ENCODE measurements at places on chromosomes 11 and 22.

DNA sequence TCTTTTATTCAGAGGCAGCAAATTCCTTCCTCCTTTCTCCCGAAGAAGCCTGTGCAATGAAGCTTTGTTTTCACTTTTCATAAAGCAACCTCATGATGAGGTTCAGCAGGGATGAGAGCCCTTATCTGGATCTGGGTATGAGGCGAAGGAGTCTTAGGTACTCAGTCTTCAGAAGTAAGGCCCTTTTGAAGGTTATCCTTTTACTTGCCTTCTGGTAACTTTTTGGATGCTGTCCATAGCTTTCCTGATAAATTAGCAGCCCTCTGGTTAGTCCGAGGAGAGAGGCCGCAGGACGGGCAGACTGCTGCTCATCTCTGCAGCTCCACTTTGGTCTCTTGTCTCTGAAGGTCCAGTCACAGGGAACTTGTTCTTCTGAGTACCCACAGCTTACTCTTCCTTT is 1.1 kb downstream of the TRIM22 start:
- DNase-seq: peak; percentile 40

- DNase-seq: no peak
These were observed 12.5 kb downstream of the CCDC34 start for GRCh38 chr11:27350511-27350910.

GRCh38 chr11:124961972-124962609 is 8.1 kb downstream of the CCDC15 start:
- DNase-seq: peak; percentile 81

DNA sequence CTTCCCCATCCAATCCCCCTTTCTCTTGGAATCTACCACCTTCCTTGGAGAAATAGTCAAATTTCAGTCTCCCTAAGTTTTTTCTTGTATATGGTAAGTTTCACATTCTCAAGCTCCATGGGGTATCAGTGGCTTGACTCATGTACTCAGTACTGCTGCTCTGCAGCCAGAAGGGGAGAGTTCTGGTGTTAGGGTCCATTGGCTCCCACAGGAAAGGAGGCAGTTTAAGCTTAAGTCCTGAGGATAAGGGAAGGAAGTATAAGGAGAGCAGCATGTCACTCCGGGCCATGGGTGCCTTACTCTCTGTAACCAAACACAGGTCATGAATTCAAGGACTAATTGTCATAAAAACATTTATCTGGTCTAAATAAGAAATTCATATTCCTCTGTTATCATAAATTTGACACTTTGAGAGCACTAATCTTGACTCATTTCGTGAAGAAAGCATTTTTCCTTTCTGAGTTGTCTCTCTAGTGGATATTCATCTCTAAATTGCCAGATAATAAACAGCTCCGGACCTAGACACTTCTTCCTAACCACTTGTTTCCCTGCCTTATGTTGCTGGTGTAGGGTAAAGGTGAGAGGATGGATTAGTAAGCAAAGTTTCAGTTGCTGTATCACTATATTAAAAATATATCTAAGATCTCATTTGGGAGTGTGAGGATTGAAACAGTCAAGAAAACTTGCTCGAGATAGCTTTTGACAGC is 20.1 kb upstream of the SORL1 start:
- no peak for DNase-seq

DNA sequence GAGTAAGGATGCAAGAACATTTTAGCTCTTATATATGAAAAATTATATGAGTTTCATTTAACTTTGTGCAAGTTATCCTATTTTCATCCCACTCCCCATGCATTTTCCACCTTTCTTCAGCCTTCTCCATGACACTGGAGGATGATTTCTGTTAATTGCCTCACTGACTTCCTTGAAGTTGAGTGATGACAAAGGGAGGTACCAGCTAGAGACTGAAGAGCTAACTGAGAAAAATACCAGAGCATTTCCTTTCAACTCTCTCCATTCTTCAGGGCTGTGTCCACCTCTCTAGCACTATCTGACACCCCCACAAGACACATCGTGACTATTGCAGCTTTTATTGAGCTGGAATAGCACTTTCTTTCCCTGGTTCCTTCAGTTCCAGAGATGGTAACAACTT is 711.6 kb upstream of the LRRC4C start:
- DNase-seq: no peak

DNA sequence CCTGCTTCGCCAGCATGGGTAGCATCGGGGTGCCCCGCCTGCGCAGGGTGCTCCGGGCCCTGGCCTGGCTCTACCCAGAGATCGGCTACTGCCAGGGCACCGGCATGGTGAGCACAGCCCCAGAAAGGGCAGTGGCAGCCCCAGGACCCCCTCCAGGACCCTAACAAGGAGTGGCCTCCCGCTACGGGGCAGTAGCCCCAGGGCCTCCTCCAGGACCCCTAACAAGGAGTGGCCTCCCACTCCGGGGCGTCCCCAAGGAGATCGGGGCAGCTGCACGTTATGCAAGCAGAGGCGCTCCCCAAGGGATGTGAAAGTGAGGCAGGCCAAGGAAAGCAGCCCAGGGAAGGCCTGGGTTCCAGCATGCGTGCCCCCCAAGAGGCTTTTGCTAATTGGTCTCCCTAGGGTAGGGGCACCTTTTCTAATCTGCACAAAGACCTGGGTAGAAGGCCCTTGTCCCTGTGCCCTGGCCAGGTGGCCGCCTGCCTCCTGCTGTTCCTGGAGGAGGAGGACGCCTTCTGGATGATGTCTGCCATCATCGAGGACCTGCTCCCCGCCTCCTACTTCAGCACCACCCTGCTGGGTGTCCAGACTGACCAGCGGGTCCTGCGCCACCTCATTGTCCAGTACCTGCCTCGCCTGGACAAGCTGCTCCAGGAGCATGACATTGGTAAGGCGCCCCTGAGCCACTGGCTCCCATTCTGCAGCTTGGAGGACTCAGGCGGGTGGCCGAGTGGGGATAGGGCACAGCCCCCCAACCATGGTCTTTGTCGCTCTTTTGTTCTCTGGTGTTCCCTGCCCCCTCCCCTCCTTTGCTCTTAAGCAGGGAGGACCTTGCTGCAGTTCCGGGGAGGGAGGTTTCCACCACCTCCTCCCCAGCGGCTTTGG is 35.0 kb downstream of the SGSM3 start:
- DNase-seq: no peak

- DNase-seq: no peak
These were observed 200.6 kb downstream of the DBX1 start for GRCh38 chr11:19959648-19960059.

DNA sequence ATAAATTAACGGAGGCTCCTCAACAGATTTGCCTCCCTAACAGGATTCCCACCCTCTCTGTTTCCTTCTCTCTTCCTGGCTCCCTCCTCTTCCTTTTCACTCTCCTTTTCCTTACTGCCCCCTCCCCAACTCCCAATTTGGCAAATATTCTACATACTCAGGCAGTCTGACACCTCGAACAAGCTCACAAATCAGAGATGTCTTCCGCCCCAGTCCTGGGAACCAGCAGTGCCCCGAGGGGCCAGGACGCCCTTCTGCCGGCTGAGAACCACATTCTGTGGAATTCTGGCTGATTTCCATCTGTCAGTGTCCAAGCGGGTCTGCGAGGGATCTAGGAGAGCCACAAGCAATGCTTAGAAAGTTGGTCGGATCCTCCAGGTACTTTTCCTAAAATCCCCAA is 94.0 kb downstream of the NTM start:
- no peak for DNase-seq

GRCh38 chr22:39229688-39230260 is 15.0 kb downstream of the PDGFB start:
- no peak for DNase-seq

DNA sequence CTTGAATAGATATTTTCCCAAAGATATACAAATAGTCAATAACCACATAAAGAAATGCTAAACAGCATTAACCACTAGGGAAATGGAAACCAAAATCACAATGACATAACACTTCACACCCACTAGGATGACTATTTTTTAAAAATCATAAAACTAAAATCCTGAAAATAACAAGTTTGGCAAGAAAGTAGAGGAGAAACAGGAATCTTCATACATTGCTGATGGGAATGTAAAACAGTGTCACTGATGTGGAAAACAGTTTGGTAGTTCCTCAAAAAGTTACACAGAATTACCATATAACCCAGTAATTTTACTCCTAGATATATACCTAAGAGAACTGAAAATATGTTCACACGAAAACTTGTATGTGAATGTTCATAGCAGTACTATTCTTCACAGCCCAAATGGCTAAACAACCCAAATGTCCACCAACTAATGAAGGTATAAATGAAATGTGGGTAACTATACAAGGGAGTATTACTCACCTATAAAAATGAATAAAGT is 12.5 kb downstream of the PICALM start:
- DNase-seq: peak; percentile 58

DNA sequence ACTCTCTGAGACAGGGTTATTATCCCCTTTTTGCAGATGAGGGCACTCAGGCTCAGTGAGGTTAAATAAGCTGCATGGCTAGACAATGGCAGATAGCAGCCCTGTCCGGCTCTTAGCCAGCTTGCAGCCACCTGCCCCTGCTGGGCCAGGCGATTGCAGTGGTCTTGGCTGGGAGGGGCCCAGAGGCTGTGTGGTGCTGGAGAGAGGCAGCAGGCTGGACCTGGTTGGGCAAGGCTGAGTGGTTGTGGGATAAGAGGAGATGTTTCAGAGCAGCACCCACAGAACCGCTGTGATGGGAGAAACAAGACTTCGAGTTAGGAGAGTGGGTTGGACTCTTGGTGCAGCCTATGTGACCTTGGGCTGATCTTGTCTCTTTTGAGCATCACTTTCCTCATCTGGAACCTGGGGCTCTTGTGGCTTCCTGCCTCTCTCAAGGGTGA is 25.5 kb downstream of the PTPRJ start:
- DNase-seq: no peak

DNA sequence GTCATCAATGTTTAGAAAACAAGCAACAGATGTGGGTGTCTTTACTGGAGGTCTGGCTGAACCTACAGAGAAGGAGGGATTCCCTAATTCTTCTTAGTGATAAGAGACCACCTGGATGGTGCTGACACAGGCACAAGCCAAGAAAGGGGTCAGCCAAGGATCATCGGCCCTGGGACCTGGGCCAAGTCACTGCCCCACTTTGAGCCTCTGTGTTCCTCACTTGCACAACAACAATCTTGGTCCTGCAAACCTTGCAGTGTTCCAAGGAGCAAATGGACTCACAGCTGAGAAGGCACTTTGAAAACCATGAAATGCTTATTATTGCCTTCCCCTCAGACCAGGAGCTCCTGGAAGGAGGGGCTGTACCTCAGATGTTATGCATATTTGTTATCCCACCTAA is 7.0 kb upstream of the KCNE3 start:
- DNase-seq: no peak

DNA sequence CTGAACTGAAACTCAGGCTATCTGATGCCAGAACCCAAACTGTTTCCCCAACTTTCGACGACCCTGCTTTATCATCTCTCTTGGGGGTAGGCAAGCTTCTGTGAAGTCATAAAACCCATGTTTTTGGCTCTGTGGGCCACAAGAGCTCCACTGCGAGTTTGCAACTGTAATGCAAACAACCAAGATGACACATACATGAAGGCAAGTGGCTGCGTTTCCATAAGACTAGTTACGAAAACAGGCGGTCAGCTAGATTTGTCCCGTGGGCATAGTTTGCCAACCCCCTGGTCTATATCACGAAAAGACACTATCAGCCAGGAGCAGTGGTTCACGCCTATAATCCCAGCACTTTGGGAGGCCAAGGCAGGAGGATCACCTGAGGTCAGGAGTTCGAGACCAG is 37.5 kb downstream of the TPST2 start:
- DNase-seq: no peak

DNA sequence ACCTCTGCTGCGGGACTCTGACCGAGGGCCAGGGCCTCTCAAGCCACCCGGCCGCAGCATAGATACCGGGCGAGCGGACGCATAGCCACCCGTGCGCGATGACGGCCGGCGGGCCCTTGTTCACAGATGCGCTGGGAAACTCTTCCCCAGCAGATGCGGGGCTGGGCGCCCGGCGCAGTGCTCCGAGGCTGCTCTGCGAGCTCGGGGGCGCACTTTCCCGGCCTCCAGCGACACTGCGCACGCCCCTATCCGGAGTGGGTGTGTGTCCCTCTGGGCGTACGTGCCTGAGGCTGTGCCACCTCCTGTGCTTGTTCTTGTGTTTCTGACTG is 104.7 kb upstream of the E2F8 start:
- no peak for DNase-seq

DNA sequence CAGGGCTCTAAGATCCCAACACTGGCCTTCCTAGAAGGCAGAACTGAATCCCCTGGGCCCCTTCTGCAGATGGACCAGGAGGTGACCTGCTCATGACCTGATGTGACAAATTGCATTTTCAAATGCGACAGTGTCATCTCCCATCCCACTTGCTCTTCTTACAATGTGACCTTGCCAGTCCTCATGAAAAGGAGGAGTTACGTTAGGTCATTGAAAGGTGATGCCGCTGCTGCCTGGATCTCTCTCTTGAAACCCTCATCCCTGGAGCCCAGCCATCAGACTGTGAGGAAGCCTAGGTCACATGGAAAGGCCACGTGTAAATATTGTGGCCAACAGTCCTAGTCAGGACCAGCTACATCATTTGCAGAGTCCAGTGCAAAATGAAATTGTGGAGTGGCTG is 5.7 kb upstream of the C1QTNF4 start:
- no peak for DNase-seq

- no peak for DNase-seq
These were observed 99.2 kb downstream of the STIM1 start for GRCh38 chr11:3954448-3955298.

DNA sequence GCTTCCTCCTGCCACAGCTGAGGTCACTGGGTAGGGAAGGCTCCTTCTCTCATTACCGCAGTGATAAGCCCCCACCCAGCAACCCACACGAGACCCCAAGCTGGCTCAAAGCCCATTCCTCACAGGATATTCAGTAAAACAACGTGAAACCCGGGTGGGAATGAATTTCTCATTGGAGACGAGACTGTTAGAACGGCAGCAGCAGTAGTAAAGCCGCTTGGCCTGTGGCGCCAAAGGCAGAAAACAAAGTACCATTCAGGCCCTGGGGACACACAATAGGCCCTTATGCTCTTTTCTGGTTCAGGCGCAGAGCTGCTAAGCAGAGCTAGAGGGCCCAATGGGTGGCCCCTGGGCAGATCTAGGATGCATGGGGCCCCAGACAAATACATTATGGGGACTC is 45.3 kb downstream of the PC start:
- no peak for DNase-seq

- no peak for DNase-seq
These were observed 16.9 kb downstream of the RTCB start for GRCh38 chr22:32395107-32395506.

- DNase-seq: no peak
These were observed 7.3 kb upstream of the TP53AIP1 start for GRCh38 chr11:128949791-128950454.

GRCh38 chr11:2553886-2554285 is 109.1 kb downstream of the KCNQ1 start:
- DNase-seq: no peak

Measured in suppressor macrophage treated with lipopolysaccharide for 4 hours (primary cell).